Pancreas (tissue), 10 donors: ENCODE measurements at places on chromosomes 3 and 15. TPM values are rescaled to one million over a fixed set of nuclear protein-coding genes. Genes with fewer than 3 reads are reported as not detected.
A peak's percentile ranks its signal among the peaks of the same experiment; 100 is the strongest.

DNA sequence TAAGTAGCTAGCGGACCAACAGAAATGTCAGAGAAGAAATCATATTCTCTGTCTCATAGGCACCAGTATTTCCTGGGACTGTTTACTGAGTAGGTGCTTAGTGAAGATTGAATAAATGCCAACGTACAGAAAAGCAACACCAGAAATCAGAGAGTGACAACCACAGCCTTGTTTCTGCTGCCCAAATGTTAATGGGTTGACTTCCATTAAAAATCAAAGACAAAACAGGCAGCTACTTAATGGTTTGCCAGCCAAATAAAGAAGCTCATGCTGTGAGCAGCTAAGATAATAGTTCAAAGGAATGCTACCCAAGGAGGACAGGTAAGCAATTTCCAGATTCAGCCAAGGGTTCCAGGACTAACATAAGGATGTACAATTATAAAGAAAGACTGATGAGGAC is 270.7 kb downstream of the THSD4 start:
- no peaks in the 10 kb centered on the region for H3K27me3 ChIP-seq
- no peaks in the 10 kb centered on the region for H3K36me3 ChIP-seq
- DNase-seq = no peak
- no peak overlapping the region for H3K27ac ChIP-seq
- H3K4me3 ChIP-seq = no peak overlapping the region

GRCh38 chr3:78913711-78914110 is 854.1 kb downstream of the ROBO1 start:
- no peak overlapping the region for H3K27ac ChIP-seq
- no peak for DNase-seq
- H3K4me3 ChIP-seq = no peak overlapping the region
- no peaks in the 10 kb centered on the region for H3K4me1 ChIP-seq

- H3K4me1 ChIP-seq = no peaks in the 10 kb centered on the region
- peak; percentile 27 for DNase-seq
Observed at GRCh38 chr3:15557511-15557946, 36.0 kb upstream of the COLQ start.

DNA sequence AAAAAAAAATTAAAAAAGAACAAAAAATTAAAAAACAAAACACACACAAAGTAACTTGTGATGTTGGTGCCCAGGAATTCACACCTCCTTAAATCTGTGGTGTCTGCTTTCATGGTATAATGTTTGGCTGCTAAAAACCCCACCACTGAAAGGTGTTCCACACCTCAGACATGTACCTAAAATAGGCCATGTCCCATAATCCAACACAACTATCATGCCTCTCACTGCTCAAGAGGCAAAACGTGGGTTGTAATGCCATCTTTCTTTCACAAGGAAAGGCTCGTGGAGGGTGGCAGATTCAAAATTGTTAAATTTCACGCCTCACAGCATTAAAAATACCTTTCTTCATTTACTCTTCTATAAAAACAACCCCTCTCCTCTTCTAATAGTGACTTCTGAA is 29.5 kb downstream of the MKRN2 start:
- no peak overlapping the region for H3K4me3 ChIP-seq
- no peaks in the 10 kb centered on the region for H3K27me3 ChIP-seq
- DNase-seq = no peak

DNA sequence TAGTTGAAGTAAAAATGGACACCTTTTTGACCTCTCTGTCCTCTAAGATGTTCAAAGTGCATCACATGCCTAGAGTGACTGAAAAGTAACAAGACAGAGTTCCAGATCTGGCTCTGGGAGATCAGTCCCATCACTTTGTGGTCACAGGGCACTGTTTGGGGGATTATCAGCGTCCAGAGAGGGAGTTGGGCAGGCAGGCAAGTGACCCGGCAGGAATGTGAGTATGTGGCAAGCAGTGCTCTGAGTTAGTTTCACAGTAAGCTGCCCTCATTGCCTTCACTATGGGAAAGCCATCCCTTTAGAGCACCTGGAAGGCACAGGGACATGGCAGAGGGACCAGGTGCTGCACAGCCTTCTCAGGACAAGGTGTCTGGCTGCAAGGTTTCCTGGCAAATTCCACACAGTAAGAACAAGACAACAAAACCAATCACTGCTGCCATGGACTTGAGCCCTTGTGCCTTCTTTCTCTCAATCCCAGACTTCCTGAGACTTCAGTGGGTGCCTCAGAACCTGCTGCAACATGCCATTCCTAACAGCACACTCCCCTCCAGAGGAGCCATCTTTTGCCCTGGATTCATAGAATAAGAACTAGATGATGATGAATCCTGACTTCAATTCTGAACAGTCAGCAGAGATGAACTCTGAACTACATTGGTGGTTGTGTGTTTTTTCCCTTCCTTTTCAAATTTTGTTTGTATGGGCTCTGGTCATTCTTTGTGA is 55.2 kb downstream of the TIPARP start:
- DNase-seq = no peak
- no peak overlapping the region for H3K4me3 ChIP-seq
- no peak overlapping the region for H3K27ac ChIP-seq
- H3K36me3 ChIP-seq = no peaks in the 10 kb centered on the region

GRCh38 chr3:128855569-128855968 is 23.9 kb upstream of the ACAD9 start:
- H3K4me3 ChIP-seq = no peak overlapping the region
- H3K36me3 ChIP-seq = no peaks in the 10 kb centered on the region
- H3K4me1 ChIP-seq = no peaks in the 10 kb centered on the region
- H3K27ac ChIP-seq = no peak overlapping the region
- H3K27me3 ChIP-seq = no peaks in the 10 kb centered on the region
- DNase-seq = no peak

- no peak overlapping the region for H3K4me3 ChIP-seq
- H3K27ac ChIP-seq = no peak overlapping the region
- H3K36me3 ChIP-seq = no peaks in the 10 kb centered on the region
- no peaks in the 10 kb centered on the region for H3K27me3 ChIP-seq
Observed at GRCh38 chr3:12318758-12319621, 30.1 kb downstream of the PPARG start.

DNA sequence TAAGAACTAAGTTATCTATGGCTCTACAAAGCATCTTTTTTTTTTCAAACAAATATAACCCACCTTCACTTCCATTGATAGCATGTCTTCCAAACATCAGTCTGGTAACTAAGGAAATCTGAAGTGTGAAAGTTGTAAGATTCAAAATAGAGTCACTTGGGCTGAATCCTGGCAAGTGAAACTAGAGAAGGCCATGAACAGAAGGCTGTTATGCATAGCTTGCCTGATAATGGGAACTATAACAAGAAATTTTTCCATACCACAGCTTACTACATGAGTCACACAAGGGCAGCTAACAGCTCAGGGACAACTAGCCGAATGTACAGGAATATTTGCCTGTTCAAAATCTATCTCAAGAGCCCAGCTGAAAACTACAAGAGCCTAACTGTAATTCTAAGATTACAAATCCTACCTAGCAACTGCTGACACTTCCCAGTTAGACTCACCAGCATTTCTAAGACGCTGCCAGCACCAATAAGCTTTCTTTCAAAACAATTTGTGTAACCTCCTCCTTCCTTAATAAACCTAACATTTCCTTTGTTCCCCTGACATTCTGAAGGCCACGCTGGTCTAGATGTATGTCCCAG is 1066.5 kb downstream of the PLOD2 start:
- no peaks in the 10 kb centered on the region for H3K27me3 ChIP-seq
- no peaks in the 10 kb centered on the region for H3K4me1 ChIP-seq
- H3K4me3 ChIP-seq = no peak overlapping the region
- DNase-seq = no peak
- no peak overlapping the region for H3K27ac ChIP-seq
- no peaks in the 10 kb centered on the region for H3K36me3 ChIP-seq

DNA sequence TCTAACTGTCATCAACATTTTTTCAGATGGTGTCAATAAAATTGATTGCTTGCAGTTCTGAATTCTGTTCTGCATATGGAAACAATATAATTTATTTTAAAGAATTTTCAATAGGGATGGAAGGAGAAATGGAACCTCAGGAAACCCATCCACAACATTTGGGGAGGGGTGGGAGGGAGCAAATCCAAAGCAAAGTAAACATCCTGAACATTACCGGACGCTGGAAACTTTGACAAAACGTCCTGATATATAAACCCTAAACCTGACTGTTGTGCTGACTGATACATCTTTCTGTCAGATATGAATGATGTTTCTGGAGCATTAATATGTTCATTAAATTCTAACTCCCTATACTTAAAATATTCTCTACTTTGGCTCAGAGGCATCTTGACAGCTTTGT is 479.0 kb downstream of the FOXP1 start:
- H3K4me3 ChIP-seq = no peak overlapping the region
- no peak for DNase-seq
- H3K27ac ChIP-seq = no peak overlapping the region
- H3K27me3 ChIP-seq = no peaks in the 10 kb centered on the region
- H3K4me1 ChIP-seq = peaks cover 12% of the 10 kb centered on the region

DNA sequence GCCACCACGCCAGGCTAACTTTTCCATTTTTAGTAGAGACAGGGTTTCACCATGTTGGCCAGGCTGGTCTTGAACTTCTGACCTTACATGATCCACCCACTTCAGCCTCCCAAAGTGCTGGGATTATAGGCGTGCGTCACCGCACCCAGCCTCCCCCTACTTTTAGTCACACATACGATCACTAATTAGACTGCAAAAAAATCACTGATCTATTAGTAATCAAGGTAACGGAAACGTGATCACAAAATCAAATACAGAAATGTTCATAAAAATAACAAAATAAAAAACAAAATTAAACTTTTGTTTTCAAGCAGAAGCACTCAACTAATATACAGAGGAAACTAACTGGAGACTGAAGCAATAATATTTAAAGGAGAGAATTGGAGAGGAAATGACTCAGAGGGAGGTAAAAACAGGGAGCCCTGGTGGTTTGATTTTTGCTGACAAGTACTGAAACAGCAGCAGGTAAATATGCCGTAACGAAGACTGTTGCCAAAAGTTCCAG is 4.6 kb downstream of the WDR53 start:
- H3K27ac ChIP-seq = no peak overlapping the region
- no peak for DNase-seq
- H3K36me3 ChIP-seq = peaks cover 6% of the 10 kb centered on the region
- H3K4me1 ChIP-seq = no peaks in the 10 kb centered on the region
- H3K4me3 ChIP-seq = no peak overlapping the region
- H3K27me3 ChIP-seq = no peaks in the 10 kb centered on the region

- no peaks in the 10 kb centered on the region for H3K27me3 ChIP-seq
- H3K36me3 ChIP-seq = no peaks in the 10 kb centered on the region
- H3K27ac ChIP-seq = no peak overlapping the region
Observed at GRCh38 chr3:71144525-71145253, 438.8 kb downstream of the FOXP1 start.

DNA sequence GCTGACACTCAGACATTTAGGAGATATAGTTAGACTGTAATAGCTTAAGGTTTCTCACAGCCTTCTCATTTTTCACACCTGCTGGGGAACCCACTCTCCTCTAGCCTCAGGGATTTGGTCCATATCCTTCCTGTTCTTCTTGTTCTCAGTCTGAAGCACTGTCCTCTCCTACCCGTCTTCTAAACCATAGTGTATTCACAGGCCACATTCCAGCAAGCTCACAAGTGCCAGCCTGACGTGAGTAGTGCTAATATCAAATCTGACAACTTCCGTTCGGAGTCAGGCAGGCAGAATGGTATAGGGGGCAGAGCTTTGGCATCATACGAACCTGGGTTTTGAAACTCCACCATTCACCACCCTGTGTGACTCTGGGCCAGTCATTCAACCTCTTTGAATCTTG is 6.9 kb upstream of the CA12 start:
- H3K27me3 ChIP-seq = no peaks in the 10 kb centered on the region
- no peak for DNase-seq
- H3K36me3 ChIP-seq = no peaks in the 10 kb centered on the region
- no peak overlapping the region for H3K4me3 ChIP-seq
- H3K4me1 ChIP-seq = peaks cover 24% of the 10 kb centered on the region

DNA sequence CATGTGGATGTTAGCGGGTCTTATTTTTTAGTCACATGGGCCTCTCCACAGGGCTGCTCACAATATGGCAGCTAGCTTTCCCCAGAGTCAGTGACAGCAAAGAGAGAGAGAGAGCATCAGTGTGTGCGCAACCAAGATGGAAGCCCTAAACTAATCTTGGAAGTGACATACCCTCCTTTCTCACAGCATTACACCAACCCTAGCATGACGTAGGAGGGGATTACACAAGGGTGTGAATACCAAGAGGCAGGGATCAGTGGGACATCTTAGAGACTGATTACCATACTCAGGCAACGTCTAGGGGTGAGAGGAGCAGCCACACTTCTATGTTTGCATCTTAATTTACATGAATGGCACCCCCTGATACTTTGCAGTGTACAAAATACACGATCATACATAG is 3.5 kb upstream of the UBE2E2 start:
- DNase-seq = no peak
- peaks cover 4% of the 10 kb centered on the region for H3K4me1 ChIP-seq
- no peaks in the 10 kb centered on the region for H3K36me3 ChIP-seq

DNA sequence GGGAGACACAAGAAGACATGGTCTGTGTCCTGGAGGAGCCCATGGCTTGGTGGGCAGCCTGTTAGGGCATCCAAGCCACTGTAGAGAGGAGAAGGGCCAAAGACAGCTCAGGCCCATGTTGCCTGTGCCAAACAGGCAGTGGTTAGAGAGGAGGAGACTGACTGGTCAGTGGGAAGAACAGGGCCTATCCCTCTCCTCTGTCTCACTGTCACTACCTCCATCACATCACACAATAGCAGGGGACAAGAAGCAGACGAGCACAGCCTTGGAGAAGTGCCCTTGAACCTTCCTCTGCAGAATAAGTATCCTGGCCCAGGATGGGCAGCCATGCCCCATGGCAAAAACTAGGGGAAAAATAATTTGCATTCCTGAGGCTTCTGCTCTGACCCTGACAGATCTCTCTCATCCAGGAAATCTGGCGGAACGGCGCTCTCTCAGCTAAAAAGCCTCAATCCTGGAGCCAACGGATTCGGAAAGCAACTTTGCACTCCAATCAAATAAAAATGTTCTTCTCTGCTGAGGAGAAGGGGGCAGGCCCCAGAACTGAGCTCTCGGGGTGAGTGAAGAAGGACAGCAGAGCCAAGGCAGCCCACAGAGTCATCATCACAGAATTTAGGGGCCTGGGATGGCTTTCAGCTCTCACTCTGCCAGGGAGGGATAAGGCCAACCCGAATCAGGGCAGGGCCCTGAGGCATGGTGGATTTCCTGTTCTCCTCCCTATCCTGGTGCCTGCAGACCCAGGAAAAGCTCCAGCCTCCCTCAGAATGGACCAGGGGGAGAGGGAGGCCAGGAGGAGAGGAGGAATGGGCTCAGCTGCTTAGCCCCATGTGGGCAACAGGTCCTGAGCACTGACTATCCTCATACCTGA is 1.6 kb downstream of the SHF start:
- peaks cover 3% of the 10 kb centered on the region for H3K4me1 ChIP-seq
- DNase-seq = no peak
- H3K4me3 ChIP-seq = no peak overlapping the region
- no peak overlapping the region for H3K27ac ChIP-seq

- H3K27me3 ChIP-seq = no peaks in the 10 kb centered on the region
- H3K4me1 ChIP-seq = no peaks in the 10 kb centered on the region
- no peak for DNase-seq
- no peak overlapping the region for H3K4me3 ChIP-seq
Observed at GRCh38 chr15:60865507-60865906, 363.6 kb downstream of the RORA start.

The MNS1 gene
- 1.5 TPM for total RNA-seq

The PIGZ gene
- 1.9 TPM for total RNA-seq

The STRIT1 gene
- total RNA-seq = not detected

The CATSPER2 gene
- 1.5 TPM for total RNA-seq

The THRB gene
- 7.7 TPM for total RNA-seq

The ZCWPW2 gene
- 1.0 TPM for total RNA-seq

The CIB2 gene
- 4.4 TPM for total RNA-seq

The PPIP5K1 gene
- 16.6 TPM for total RNA-seq

The MUC4 gene
- total RNA-seq = 0.42 TPM
